Activated CD4-positive, CD25-positive, alpha-beta regulatory T cell (primary cell): ENCODE measurements at places on chromosomes 2 and 18.

DNA sequence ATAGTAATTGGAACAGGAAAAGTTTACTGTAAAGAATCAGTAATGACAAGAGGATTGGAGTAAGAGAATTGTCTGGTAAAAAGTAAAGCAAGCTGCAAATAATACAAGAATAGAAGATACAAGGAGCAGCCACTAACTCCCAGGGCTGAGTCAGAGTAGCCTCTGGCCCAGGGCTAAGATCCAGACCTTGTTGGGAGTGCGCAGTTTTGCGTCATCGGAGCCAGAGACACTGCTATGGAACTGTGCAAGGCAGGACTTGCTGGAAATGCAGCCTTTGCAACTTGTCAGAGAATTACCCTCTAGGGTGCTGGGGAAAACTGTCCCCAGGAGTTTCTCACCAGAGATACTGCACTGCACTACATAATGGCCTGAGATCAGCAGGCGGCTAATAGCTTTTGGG lies 135.2 kb downstream of the NYAP2 start:
- no peak for DNase-seq

DNA sequence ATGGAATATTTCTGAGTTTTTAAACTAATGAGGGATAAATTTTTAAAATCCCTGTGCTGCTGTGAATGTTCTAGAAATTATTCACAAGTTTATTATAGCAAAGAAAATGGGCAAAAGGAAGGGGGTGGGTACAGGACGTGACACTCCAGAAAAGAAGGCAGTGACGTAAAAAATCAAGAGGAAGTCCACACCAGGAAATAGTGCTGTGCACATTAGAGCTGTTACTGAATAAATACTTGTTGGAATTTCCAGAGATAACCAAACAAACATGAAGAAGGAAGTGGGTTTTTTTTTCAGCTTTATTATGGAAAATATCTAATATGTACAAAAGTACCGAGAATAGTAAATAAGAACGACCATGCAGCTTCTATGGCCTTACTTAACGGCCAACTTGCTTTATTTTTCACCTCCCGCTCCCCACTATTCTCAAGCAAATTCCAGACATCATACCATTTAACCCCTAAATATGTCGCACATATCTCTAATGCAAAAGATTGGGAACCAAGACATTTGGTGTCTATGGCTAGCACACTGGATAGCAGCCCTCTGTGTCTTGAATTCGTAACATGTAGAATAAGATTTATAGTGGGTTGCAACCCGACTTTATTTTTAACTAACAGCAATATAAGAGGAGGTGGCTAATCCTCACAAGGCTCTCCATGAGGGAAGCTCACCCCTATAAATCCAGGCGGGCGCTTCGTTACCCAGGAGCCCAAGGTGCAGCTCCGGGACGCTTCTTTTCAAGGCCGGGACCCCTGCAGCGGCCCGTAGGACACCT lies 580 bp upstream of the NDUFV2 start:
- no peak for DNase-seq

GRCh38 chr2:12317814-12318426 lies 398.8 kb upstream of the TRIB2 start:
- DNase-seq, result no peak

DNA sequence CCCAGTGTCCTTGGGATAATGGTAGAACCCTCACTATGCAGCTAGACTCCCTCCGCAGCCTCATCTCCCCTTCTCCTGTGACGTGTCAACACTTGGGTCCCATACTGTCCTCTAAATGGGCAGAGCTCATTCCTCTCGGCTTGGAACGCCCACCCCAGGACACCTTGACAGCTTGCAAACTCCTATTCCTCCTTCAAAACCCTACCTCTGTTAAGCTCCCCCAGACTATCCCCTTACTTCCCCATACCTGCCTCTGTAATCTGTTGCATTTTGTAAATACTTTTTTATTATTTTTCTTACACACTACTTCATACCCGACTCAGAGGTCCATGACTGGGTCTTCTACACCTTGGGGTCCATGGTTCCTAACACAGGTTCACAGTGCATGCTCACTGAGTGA lies 28.0 kb downstream of the STEAP3 start:
- no peak for DNase-seq

DNA sequence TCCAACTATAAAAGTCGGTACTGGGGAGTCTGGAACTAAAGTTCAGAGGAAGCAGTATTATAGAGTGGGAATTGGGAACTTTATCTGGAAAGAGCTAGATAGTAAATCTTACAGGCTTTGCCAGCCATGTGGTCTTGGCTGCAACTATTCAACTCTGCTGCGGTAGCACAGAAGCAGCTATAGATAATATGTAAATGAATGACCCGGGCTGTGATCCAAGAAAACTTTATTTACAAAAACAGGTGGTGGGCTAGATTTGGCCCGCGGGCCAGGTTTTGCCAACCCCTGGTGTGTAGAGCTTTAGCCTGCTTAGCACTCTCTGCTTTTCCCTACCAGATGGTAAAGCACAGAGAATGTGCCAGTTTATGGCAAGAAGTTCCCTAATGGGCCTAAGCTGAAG lies 70.8 kb downstream of the TNP1 start:
- no peak for DNase-seq
